ENCODE measurements at places on chromosomes 6 and 20. TPM values are rescaled to one million over a fixed set of nuclear protein-coding genes. Genes with fewer than 3 reads are reported as not detected.

FAM209A gene
- not detected for total RNA-seq

TOX2 gene
- total RNA-seq = 1.6 TPM

CCN2 gene
- total RNA-seq = 18.2 TPM

PPARD gene
- total RNA-seq = 15.5 TPM

ADNP gene
- 35.7 TPM for total RNA-seq

HLA-DMA gene
- total RNA-seq = 1.1 TPM

SRMS gene
- not detected for total RNA-seq

JPH2 gene
- total RNA-seq = 3.0 TPM

SNAP91 gene
- total RNA-seq = 2.9 TPM

IL20RA gene
- 0.50 TPM for total RNA-seq

HEY2 gene
- total RNA-seq = not detected

TINAG gene
- total RNA-seq = not detected

SLC35D3 gene
- total RNA-seq = not detected

HLA-DQB1 gene
- not detected for total RNA-seq
